Dorsolateral prefrontal cortex (tissue), 122 donors: ENCODE measurements at places on chromosomes 16 and 17.

DNA sequence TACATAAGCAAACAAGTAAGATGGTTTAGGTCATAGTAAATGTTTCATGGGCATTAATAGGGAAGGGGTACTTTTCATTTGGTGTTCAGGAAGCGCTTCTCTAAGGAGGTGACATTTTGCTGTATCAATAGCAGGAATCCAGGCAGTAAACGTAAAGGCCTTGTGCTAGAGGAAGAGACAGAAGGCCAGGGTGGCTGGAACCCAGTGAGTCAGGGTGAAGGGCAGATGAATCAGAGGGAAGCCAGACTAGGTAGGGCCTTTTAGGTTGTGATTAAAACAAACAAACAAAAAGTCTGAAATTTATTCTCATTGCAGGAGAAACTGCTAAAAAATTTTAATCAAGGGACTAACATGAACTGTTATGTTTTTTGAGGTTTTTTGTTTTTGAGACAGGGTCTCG is 6.5 kb downstream of the BMERB1 start:
- DNase-seq, result no peak

DNA sequence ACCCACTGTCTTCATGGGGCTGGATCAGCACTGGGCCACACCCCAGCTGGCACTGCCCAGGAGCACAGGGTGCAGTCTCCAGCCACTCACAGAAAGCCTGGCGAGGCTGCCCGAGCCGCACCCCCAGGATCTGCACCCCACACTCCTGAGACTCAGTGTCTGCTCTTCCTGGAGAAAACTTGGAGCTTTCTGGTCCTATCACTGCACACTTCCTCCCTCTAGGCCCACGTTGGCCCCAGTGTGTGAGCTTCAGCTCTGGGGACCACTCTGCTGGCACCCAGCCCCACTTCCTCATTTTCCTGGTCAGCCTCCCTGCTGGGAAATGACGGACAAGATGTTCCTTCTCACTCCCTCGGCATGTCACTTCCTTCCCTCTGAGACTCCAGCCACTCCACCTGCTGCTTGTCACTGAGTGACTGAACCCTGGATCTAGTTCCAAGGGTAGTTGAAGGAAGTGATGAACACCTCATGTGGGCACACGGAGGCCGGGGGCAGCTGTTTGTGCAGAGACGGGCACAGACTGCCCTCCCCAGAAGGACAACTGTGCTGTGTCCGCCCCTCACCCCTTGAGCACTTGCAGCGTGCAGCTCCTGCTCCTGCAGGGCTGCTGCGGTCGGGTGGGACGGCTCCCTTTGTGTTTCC is 29.0 kb downstream of the ZC3H18 start:
- DNase-seq, result peak; percentile 53

GRCh38 chr16:58481931-58482330 is 18.0 kb upstream of the NDRG4 start:
- DNase-seq, result no peak

- no peak for DNase-seq
Observed at GRCh38 chr16:12390644-12391043, 413.0 kb downstream of the CPPED1 start.

DNA sequence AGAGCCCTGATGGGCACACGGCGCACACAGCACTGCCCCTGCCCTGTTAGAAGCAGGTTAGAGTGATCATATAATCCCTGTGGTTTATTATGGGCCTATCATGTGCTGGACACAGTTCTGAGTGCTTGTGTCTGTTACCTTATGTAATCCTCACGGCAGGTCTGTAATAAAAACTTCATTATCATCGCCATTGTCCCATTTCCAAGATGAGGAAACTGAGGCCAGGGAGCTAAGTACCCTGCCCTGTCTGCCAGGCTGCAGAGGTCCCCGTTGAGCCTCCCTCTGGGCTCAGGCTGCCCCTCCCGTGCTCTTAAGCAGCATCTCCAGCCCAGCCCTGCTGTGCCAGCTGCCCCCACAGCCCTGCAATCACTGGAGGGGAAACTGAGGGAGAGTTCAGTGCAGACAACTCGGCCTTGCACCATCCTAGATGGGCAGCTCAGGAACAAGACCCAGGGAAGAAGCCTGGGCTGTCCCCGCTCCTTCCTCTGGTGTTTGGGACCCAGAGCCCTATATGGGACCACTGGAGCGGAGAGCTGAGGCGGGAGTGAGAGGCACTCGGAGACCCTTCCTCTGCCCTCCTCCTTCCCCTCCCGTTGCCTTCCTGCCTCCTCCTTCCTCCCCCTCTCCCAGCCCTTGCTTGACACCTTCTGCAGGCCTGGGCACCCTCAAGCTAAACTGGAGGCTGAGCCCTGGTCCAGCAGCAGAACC is 42.0 kb downstream of the WNT3 start:
- DNase-seq, result no peak

- no peak for DNase-seq
Observed at GRCh38 chr16:84507011-84507982, 2.8 kb upstream of the MEAK7 start.

DNA sequence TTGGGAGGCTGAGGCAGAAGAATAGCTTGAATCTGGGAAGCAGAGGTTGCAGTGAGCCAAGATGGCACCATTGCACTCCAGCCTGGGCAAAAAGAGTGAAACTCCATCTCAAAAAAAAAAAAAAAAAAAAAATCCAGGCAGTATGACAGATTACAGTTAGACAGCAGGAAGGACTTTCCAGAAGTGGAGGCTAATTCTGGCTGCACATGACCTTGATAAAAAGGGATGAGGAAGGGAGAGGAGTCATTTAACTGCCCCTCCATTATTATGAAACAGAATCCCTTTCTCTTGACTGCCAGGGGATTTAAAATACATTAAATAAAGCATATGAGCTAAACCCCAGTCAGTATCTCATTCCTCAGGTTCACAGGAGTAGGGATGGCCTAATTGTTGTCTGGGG is 1.8 kb upstream of the ARHGAP23 start:
- no peak for DNase-seq
